AG08395 (cell line): ENCODE measurements at places on chromosomes 7 and 10.

DNA sequence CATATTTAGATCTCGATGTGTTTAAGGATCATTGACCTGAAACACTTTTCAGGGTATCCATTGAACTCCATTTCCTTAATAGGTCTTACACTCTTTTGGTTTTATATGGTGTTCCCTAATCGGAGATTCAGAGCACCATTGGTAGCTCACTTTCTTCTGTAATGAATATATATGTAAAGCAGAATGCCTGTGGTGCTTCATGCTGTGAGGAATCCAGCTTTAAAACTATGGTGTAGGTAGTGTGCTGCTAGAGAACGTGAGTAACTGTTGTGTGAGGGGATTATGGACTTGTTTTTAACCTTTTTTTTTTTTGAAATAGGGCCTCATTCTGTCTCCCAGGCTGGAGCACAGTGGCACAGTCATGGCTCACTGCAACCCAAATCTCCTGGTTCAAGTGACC is 376.9 kb upstream of the LRGUK start:
- DNase-seq = no peak

GRCh38 chr7:77538281-77539212 is 1.5 kb downstream of the PTPN12 start:
- DNase-seq = peak; percentile 80

GRCh38 chr7:80732630-80733029 is 94.2 kb downstream of the CD36 start:
- DNase-seq = no peak

DNA sequence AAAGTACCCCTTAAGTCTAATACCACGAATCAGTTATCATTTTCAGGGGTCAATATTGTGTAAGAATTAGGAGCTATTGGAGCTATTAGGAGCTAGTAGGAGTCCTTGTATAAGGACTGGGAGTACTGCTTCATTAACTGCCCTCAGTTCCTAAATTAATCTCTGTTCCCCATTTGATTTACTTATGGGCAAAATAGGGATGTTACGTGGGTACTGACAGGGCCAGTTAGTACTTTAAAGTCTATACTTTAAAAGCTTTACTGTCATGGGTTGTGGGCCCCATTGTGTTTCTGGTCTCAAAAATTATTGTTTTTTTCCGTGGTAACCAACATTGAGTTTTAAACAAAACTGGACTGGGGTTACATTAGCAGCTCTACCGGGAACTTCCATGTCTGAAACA is 60.3 kb downstream of the PRKAR2B start:
- DNase-seq = no peak

DNA sequence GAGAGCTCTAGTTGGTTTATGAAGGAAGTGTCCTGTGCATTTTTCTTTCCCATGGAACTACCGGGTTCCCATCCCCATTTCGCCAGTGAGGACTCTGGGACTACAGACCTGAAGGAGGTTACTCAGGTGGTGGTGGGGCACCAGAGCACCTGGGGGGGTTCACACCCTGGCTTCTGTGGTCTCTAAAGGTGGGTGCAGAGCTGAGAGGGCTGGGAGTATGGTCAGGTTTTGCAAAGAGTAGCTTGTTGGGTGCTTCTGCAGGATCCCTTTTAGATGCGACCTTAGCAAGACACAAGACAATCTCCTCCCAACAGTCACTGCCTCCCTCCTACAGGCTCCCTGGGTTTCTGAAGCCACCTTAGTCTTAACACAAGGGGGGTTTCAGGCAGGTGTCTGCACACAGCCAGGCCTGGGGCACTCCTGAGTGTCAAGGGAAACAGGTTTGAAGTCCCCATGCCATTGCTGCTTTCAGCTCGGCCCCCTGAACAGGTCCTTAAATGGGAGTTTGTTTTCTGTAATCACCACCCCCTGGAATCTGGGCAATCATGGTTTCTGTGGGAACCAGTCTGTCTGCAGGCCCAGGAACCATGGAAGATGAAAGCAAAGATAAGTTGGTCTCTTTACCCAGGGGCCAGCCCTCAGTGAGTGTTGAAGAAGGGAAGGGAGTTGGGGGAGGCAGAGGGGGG is 9.9 kb upstream of the CXCL12 start:
- DNase-seq = no peak

- no peak for DNase-seq
Measured at GRCh38 chr7:47602272-47603004, 20.5 kb upstream of the TNS3 start.

GRCh38 chr10:123573236-123574108 is 92.7 kb upstream of the GPR26 start:
- DNase-seq = peak; percentile 39

- DNase-seq = no peak
Measured at GRCh38 chr7:127862525-127862924, 168.7 kb downstream of the LRRC4 start.

DNA sequence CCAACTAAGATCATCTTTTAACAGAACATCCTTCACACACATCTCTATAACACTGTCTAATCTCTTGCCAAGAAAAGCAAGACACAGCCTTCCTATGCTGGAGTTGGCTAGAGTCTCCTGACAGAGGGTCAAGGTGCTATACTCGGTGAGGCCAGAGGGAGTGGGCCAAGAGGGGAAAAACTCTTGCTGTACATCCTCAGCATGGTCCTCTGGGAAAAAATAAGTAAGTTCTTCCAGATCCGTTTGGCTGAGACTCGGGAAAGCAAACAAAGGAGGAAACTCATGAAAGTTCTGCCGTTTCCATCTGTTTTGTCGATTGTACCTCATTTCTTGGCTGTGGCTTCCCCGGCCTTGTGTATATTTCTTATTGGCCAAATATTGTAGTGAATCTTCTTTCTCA is 33.9 kb downstream of the VWDE start:
- no peak for DNase-seq

DNA sequence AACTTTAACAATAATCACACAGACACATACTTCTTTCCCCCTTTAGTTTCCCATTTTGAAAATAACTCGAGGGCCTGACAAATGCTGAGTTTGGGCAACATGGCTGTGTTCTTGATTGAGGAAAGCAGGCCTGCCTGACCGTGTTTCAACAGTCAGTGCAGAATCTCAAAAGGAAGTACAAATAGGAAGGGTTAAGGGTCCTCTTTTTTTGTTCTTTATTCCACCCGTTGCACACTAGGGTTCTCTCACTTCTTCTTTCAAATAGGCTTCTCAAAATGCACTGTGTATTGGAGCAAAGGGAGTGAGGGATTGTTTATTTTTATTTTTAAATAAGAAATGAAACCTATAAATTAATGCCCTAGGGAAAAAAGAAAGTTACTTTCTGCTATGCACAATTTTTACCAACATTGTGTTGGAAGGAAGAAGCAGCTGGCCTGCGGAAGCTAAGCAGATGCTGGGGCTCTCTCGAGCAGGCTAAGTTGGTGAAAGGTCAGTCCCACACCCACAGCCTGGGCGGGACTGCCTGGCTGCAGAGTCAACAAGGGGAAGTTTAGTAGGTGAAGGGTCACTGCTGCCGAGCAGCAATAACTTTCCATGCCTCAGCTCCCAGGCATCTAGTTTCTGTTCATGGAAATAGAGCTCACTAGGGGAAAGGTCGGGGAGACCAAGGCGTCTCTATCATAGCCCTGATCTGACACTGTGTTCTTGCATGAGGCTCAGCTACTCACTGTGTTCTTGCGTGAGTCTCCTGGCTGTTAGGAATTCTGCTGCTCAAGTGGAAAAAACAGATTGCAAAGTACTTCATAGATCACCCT is 12.2 kb upstream of the PDK4 start:
- peak; percentile 94 for DNase-seq

- no peak for DNase-seq
Measured at GRCh38 chr10:112446055-112446854, 459 bp downstream of the ZDHHC6 start.

GRCh38 chr7:133167300-133167699 is 85.4 kb upstream of the CHCHD3 start:
- DNase-seq = no peak

GRCh38 chr10:99927721-99928280 is 81.9 kb downstream of the DNMBP start:
- no peak for DNase-seq

DNA sequence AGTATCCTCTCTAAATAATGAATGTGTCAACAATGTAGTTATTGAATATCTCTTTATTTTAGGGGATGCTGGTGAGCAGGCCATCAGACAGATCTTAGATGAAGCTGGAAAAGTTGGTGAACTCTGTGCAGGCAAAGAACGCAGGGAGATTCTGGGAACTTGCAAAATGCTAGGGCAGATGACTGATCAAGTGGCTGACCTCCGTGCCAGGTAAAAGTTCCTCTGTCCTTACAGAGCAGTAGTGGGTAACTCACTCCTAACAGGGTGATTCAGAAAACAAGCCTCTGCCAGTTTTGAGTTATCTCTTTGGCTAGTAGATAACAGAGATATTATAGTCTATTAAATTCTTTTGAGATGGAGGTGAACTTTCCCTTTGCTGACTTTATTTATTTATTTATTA is 67.3 kb downstream of the AP3M1 start:
- DNase-seq = no peak

DNA sequence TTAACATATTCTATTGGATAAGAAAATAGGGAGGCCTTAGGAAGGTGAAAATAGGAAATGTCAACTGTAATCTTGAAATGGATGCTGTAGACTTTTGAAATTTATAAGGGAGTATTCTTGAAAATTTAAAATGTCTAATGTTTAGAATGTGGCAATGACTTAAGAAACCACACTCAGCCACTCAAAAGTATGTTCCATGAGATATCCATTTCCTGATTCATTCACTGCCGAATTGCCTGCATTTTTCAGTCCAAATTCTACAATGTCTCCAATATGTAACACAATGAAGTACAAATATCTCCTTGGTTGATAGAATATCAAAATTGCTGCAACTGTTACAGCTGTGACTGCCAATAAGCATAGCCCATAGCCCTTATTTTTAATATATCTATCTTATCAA is 25.9 kb downstream of the PRKG1 start:
- DNase-seq = no peak

GRCh38 chr7:27998382-27998781 is 182.2 kb downstream of the JAZF1 start:
- no peak for DNase-seq
